H9 (cell line): ENCODE measurements at places on chromosomes 3 and 15. TPM values are rescaled to one million over a fixed set of nuclear protein-coding genes. Genes with fewer than 3 reads are reported as not detected.

The CHRNA3 gene
- total RNA-seq, result 0.81 and 1.1 TPM in 2 replicates

GRCh38 chr15:87312221-87312620 is 944.3 kb downstream of the NTRK3 start:
- DNase-seq, result no peak

The ZKSCAN7 gene
- total RNA-seq, result 7.0 and 8.7 TPM in 2 replicates

The KNG1 gene
- total RNA-seq, result not detected in 2 replicates

- no peak for DNase-seq
These were observed 101.3 kb upstream of the GALNT15 start for GRCh38 chr3:16073203-16073602.

DNA sequence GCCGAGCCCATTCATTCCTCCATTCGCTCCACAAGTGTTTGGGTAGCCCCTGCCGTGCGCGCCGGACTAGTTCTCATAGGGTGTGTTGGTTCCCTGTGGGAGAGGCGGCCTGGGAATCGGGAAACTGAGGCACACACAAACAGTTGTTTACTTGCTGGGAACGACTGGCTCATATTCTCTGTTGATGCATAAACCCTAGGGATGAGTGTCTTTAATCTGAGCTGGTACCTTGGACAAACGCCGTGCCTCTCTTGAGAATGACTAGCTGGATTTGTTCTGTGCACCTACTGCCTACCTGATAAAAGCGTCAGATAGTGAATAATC is 737 bp downstream of the DNAJA4 start:
- DNase-seq, result no peak

The HRG gene
- not detected in 2 replicates for total RNA-seq

DNA sequence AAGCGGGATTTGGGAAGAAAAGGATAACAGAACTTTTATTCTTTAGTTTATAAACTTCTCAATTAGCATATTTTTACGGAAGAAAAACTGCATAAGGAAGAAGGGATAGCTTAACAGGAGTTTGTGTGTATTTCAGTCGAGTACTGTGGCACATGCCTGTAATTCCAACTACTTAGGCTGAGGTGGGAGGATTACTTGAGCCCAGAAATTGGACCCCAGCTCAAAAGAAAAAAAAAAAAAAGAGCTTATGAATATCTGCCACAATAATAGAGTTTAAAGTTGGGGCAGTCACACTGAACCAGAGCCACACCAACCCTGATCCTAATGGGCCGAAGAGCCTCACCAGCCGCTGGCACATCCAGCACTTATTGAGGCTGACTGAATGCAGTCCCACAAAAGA is 31.1 kb downstream of the CHAC1 start:
- DNase-seq, result no peak

The CHP1 gene
- total RNA-seq, result 87.0 and 97.7 TPM in 2 replicates

- no peak for DNase-seq
These were observed 43.3 kb downstream of the TLNRD1 start for GRCh38 chr15:81043935-81044575.

- no peak for DNase-seq
These were observed 78.1 kb downstream of the STT3B start for GRCh38 chr3:31610700-31611275.

DNA sequence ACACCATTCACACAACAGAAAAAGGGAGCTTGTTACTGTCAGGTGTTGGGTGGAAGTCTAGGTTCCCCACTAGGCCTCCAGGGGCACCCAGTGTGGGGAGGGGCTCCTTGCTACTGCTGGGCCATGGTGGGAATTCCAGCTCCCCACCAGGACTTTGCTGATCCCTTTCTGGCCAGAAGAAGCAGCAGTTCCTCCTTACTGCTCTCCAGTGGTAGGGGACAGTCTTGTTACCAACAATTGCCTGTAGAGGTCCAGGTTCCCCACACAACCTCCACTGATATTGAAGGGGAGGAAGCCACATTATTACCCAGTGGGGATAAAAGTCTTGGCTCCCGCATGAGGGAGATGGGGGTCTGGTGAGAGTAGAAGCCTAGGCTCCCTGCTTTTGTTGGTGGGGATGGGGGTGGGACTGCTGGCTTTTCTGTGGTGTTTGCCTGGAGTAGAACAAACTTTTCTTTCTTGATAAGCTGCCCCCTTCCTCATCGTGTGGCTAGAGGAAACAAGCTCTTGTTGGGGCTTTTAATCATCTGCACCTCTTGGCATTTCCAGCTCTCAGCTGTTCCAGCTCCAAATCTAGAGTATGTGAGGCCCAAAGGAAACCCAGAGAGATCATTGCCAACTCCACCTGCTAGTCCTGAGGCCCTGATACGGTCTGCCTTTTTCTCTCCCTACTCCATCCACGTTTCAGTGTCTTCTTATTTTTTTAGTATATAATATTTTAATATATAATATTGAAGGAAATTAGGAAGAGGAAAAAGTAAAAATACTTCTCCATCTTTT is 824.2 kb downstream of the AGBL1 start:
- no peak for DNase-seq
